KG1 (cell line): ENCODE measurements at places on chromosomes 16 and 17.
A peak's percentile ranks its signal among the peaks of the same experiment; 100 is the strongest.

DNA sequence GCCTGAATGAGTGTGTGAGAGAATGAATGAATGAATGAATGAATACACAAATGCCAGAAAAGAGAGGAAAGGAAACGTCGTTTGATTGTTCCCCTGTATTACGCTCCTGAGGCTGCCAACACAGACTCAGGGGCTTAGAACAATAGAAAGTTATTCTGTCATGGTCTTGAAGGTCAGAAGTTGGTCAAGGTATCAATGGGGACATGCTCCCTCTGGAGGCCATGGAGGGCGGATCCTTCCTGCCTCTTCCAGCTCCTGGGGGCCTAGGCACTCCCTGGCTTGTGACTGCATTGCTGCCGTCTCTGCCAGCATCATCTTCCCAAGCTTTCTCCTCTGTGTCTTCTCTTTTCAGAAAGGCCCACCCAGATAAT lies 1.5 kb upstream of the SLC38A8 start:
- DNase-seq = no peak

DNA sequence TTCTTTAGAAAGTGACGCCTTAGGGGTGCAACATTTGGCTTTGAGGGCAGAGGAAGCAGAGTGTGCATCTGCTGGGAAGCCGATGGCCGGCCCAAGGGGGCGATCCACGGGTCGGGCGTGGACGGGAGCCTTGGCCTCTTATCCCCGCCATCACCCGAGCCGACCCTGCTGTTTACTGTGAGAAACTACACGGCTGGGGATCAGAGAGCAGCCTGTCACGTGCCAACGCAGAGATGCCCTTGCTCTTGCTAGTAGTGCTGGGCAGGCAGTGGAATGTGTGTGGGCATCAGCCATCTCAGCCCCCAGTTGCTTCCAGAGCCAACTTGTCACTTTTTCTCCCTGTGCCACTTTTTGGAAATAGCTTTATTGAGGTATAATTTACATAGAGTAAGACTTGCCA lies 26.7 kb upstream of the ITGB4 start:
- DNase-seq = no peak

GRCh38 chr17:76957678-76958464 lies 89.7 kb downstream of the MGAT5B start:
- no peak for DNase-seq

DNA sequence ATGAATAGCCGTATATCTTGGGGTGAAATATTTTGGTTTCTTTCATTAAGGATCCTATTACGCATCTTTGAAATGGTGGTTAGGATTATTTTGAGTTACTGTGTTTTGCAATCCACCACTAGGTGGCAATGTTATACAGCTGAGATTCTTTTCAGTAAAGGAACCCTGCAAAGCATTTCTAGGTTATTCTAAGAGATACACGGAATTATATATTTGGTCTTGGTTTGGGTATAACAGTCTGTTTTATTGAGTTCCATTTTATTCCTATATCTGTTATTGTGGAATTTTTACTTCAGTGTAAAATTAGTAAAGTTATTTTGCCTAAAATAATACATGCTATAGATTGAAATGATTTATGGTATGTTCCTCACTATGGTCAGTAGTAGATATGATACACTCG lies 62.9 kb upstream of the CPHXL start:
- DNase-seq = peak; percentile 14

- no peak for DNase-seq
Measured at GRCh38 chr17:31584438-31585279, 193.2 kb downstream of the RAB11FIP4 start.

DNA sequence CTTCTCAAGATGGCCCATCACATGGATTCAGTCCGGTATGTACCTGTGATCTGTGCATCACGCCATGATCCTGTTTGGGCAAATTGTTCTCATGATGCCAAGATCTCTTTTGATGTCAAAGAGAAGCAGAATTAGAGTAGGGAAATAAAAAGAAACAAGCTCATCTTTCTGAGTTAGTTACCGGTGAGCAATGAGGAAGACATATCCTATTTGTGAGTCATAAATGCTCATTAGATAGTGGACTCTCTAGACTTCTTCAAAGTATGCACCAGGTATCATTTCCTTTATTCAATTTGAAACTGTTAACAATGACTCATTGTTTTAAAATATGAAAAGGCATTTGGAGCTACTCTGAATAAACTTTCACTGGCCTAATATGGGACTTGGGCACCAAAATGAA lies 8.0 kb upstream of the KRTAP4-12 start:
- DNase-seq = no peak

- DNase-seq = peak; percentile 76
Measured at GRCh38 chr17:29140631-29141513, 39.3 kb downstream of the MYO18A start.

DNA sequence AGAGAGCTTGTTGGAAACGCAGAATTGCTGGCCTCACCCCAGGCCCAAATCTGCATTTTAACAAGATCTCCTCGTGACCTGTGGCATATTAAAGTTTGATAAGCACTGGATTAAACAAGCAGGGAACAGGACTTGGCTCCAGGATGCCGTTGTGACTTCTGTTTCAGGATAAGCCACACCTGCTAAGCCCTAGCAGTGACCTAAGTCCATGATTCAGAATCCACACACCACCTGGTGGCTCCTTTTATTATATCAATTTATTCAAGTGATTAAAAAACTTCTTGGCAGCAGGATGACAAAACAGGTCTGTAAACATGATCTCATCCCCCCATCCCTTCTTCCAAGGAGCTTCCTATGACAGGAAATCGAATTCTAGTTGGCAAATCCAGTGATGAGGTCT lies 9.1 kb downstream of the NAGPA start:
- DNase-seq = no peak

DNA sequence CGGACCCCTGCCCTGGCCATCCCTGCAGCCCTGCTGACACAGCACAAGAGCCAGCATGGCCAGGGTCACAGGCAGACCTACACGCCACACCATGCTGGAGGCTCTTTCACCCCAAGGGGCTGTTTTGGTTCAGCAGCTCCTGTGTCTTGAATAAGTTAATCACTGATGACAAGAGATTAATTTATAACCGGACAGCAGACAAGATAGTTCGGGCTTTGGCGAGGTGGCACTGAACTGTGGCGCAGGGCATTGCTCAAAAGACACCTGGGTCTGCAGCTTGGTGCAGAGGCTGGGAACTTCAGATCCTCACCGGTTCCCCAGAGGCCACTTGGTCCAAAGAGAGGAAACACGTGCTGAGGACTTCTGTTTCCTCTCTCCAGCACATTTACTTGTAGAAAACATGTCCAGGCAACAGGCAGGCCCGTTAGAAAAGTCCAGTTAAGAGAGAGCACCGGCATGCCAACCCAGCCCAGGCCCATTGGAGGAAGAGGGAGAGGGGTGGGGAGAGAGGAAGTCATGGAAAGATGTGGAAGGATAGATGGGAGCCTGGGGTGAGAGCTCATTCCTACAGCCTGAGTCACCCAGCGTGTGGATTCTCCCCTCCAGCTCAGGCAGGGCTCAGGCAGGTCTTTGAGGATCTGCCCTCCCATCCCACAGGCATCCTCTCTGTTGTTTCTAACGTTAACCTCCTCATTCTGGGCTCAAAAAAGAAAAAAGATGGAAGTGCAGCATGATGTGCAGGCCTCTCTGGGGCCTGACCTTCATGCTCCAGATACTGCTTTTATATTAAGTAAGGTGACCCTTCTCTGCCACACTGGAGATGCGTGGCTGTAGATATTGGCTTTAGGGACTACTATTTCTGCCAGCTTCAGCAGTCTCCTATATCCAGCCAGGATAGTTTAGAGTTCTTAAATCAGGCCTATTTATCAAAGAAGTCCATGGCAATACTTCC lies 80.0 kb upstream of the HNF1B start:
- DNase-seq = no peak

- DNase-seq = no peak
Measured at GRCh38 chr17:8290043-8290442, 1.6 kb downstream of the RANGRF start.

GRCh38 chr16:3004319-3004718 lies 8.4 kb upstream of the CLDN9 start:
- DNase-seq = no peak

- no peak for DNase-seq
Measured at GRCh38 chr17:77707546-77707945, 251.0 kb upstream of the TNRC6C start.

- DNase-seq = no peak
Measured at GRCh38 chr17:7932949-7933348, 943 bp downstream of the CNTROB start.

GRCh38 chr16:87459833-87460232 lies 33.0 kb downstream of the ZCCHC14 start:
- DNase-seq = no peak

- no peak for DNase-seq
Measured at GRCh38 chr17:71546419-71546818, 574.4 kb upstream of the SOX9 start.

DNA sequence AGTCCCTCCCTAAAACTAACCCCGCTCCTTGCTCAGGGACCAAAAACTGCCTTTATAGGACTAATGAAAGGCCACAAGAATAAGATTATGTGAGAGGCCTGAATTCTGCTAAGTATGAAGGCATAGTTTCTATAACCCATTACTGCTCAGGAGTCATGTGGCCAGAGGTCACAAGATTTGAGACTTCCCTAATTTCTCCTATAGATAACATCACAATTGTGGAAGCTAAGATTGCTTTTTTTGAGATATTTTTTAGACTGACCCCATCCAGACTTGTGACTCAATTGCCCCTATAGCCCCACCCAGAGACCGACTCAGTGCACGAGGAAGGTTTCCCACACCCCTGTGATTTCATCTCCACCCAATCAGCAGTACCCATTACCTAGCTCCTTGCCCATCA lies 504.1 kb upstream of the GOT2 start:
- no peak for DNase-seq

GRCh38 chr17:11031787-11032186 lies 193.9 kb upstream of the PIRT start:
- no peak for DNase-seq

DNA sequence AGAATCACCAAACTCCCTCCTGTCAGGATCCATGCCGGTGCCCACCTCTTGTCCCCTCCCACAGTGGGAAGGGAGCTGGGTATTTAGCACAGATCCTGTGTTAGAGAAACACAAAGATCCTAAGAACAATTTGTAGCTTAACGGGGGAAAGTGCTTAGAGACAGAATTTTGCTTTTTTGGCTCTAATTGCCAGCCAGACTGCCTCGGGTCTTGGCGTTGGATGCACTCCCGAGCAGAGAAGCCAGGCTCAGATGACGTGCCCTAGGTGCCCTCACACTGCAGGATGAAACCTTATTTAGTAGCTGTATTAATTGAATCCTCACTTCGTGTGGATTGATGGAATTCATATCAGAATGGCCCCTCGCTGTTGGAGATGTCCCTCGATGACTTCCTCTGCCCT lies 22.5 kb upstream of the MAF start:
- no peak for DNase-seq

- no peak for DNase-seq
Measured at GRCh38 chr17:79458356-79458755, 152.5 kb downstream of the RBFOX3 start.

DNA sequence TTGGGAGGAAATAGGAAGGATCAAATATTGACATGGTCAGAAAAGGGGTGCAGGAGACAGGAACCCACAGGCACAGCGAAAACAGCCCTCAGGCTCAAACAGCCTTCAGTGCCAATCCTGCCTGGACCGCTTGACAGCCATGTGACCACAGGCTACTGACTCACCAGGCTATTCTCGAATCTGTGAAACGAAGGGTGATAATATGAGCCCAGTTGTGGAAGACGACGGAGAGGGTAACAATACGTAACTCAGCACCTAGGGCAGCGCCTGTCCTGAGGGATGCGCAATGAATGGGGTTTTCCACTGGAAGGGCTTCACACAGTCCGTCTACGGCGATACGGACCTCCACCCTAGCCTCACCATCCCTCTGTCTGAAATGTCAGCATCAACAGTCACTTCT lies 117.3 kb upstream of the RCVRN start:
- DNase-seq = no peak

- no peak for DNase-seq
Measured at GRCh38 chr17:29451121-29451742, 61.1 kb downstream of the TAOK1 start.

GRCh38 chr16:19833581-19833980 lies 51.1 kb downstream of the GPRC5B start:
- no peak for DNase-seq

DNA sequence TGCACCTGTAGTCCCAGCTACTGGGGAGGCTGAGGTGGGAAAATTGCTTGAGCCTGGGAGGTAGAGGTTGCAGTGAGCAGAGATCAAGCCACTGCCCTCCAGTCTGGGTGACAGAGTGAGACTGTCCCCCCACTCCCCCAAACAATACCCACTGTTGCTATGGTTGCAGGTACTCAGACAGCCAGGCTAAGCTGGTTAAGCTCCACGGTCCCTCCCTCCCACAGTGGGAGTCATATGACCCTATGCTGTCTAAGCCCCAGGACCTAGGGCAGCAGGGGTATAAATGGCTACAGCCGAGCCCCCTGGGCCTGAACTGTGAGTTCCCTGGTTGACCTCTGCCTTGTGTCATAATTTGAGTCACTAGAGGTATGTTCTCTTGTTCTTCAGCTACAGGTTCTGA lies 15.9 kb upstream of the RPRML start:
- no peak for DNase-seq

DNA sequence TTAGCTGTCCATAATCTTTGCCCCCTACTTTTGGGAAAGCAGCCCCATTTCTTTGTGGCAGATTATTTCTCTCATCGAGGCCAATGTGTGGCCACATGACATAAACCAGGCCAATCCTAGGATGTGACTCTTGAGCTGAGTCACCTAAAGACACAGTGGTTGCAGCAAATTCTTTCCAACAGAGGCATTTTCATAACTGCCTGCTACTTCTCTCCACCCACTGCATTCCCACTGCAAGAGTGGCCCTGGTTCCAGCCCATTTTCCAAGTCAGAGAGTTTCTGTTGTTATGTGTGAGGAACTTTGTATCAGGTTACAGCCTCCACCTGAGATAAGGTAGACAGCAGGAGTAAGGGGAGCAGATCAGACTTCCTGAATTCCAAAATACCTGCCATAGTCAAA lies 195.2 kb downstream of the RGS9 start:
- no peak for DNase-seq

DNA sequence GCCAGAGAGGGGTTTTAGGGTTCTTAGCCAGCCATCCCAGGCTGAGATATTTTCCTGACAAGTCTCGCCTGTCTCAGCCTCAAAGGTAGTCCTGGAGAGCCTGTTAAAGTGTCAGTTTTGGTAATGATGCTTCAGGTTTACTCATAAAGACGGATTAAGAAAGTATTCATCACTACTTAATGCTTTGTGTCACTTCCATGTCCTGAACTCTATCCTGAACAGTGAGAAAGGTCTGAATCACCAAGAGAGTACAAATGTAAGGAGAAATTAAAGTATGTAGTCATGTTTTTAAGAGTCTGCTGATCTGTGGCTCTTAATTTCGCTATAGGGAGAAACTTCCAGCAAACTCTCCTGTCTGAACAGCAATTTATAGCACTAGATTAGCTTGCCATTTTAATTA lies 14.0 kb downstream of the RPGRIP1L start:
- no peak for DNase-seq

GRCh38 chr17:33816842-33817617 lies 438.1 kb upstream of the CCL2 start:
- DNase-seq = no peak

DNA sequence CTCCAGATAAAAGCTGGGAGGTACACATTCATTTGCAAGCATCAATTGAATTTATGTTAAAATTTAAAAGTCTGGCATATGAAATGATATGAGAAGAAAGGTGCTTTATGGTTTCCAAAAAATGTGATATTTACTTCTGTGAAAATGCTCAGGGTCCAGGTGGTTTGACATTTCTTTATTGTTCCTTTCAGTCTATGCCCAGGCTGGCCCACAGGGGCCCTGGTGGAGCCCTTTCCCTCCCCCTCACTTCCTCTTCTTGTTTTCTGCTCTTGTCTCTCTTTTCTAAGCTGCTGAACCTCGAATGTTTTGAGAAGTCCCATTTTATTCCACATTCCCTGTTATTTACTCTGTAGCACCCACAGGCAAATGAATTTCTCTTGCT lies 127.8 kb downstream of the HS3ST3B1 start:
- peak; percentile 5 for DNase-seq
